ENCODE measurements at places on chromosomes 3 and 15.

DNA sequence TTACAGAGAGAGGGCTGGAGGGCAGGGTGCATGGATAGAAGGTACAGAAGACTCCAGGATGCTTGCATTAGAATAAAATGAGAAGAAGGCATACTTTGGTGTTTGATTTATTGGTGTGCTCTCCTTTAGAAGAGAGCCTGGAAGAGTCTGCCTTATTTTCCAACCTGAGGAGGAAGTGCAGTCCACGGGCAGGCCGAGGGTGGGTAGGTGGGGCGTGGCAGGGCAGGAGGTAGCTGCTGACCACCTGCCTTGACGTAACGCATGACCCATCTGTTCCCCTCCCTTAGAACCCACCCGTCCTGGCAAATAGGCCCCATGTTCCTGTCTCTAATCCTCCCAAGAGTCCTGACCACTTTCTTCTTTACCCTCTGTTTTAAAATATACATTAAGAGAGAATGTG is 222.3 kb upstream of the LYSMD4 start:
- DNase-seq, result no peak

GRCh38 chr15:67587331-67587730 is 44.8 kb downstream of the MAP2K5 start:
- DNase-seq, result no peak

- no peak for DNase-seq
Measured at GRCh38 chr3:150132101-150132749, 161.5 kb upstream of the PFN2 start.

GRCh38 chr3:161559177-161559998 is 62.8 kb downstream of the OTOL1 start:
- no peak for DNase-seq

GRCh38 chr3:138232705-138233364 is 45.7 kb downstream of the ARMC8 start:
- no peak for DNase-seq

- no peak for DNase-seq
Measured at GRCh38 chr15:66142285-66142684, 111.3 kb downstream of the MEGF11 start.

- DNase-seq, result no peak
Measured at GRCh38 chr3:4852780-4853748, 126.2 kb upstream of the BHLHE40 start.

DNA sequence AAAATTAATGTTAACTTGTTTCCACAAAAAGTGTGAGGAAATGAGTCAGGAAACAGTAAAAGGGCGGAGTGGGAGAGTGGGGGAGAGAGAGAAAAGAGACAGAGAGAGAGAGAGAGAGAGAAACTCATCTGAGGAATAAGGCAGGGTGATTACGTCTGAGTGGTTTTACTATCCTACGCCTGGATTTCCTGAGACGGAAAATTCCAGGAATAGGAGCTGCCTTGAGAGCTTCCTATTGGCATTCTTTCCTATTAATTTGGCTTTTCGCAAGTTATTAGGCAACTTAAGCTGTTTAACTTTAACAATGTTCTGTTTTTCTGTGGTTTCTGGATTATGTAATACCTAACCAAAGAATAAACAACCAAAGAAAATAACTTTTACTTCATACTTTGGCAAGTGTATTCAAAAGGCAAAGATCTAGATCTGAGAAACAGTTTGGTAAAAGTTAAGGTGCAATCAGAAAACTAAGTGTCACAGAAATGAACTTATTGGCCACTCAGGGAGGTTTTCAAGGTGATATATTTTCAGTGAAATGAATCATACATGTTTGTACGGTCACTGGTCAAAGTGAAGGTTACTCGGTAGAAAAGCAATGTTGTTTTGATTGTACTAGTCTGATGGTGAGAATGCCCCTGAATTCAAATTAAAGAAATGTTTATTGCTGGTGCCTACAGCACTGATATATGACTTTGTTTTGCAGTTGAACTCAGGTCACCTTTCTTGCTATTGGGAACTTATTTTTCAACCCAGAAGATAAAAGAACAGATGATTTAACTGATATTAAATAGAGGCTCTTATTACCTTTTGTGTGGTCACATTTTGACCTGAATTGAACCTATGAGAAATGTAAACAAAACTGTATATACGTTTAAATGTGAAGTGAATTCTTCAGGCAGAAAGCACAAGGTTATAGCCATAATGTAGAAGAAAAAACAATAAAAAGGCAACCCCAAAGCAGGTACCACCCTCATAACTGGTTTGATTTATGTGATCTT is 39.9 kb upstream of the TNFSF10 start:
- no peak for DNase-seq
